ACHN (cell line): ENCODE measurements at places on chromosomes 5 and 9.
A peak's percentile ranks its signal among the peaks of the same experiment; 100 is the strongest.

DNA sequence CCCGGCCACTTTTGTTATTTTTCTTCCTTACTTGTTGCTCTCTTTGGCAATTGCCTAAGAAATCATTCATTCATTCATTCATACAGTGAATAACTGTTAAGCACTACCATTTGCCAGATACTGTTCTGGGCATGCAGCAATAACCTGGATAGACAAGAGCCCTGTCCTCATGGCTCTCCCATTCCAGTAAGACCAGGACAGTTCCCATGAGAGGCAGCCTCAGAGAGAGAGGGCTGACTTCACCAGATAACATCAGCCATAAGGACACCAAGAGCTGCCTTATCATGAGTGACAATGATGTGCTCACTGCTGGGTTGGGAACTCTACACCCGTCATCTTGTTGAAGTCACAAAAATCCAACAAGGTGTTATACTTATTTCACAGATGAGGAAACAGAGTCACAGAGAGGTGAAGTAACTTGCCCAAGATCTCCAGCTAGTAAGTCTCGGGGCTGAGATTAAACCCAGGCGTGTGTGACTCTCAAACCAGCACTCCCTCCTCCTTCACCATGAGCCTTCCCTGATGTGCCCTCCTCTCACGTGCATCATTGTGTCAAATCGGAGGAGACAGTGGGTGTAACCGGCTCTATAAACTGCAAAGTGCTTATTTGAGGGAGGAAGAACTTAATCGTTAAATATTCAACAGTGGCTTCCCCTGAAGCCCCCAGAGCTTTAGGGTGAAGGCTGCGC, 61.1 kb upstream of the TBC1D2 start:
- no peak for DNase-seq

DNA sequence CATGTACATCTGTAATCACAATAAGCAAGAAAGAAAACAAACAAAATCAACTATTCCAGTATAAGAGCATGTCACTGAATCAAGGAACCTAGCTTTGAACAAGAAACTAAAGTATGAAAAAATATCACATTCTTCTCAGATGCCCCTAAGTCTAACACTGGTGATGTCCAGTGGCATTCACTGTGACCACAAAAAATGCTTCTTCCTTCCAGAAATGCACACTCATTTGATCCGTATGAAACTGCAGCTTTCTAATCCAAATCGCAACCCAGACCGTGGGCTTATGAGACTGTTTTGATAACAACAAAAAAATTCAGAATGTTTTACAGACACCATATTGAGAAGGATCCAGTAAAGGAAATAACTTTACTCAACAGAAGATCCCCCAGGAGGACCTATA, 320.1 kb upstream of the TARS1 start:
- DNase-seq = no peak

DNA sequence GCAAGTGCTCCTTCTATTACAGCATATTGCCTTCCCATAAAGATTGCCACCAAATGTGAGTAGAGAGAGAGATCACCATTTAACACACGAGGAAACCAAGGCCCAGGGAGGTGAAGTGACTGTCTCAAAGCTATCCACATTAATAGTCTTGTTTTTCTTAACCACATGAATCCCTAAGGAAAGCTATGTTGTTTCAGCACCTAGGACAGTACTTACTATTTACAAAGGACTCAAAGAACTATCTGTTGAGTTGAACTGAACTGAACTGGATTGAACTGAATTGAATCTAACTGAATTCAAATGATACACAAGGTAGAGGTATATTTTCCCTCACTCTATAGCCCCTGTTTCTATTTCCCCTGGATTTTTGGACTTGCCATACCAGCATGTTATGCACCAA, 430.4 kb downstream of the CAAP1 start:
- DNase-seq = peak; percentile 9

- peak; percentile 17 for DNase-seq
These were observed 49.9 kb downstream of the USP20 start for GRCh38 chr9:129885018-129885669.

- no peak for DNase-seq
These were observed 15.6 kb downstream of the NDUFA8 start for GRCh38 chr9:122143876-122144405.
